ENCODE measurements at places on chromosomes 2 and 18. TPM values are rescaled to one million over a fixed set of nuclear protein-coding genes. Genes with fewer than 3 reads are reported as not detected.

The IHH gene
- total RNA-seq = 0.41 TPM

The EFEMP1 gene
- 7.3 TPM for total RNA-seq

The RAB17 gene
- total RNA-seq = 0.41 TPM

The ABCG8 gene
- 0.41 TPM for total RNA-seq

The OXER1 gene
- total RNA-seq = not detected

The ALLC gene
- under 0.01 TPM for total RNA-seq

The SERPINB5 gene
- under 0.01 TPM for total RNA-seq

The MDH1B gene
- 4.5 TPM for total RNA-seq

The GCG gene
- total RNA-seq = 0.41 TPM

The NPHP1 gene
- 7.3 TPM for total RNA-seq

The CCL20 gene
- not detected for total RNA-seq

The ERFE gene
- 0.82 TPM for total RNA-seq

The VAMP8 gene
- total RNA-seq = 0.82 TPM

The REG3G gene
- total RNA-seq = not detected

The VWC2L gene
- total RNA-seq = 4.1 TPM

The CD302 gene
- total RNA-seq = 1.6 TPM

The TRIP12 gene
- total RNA-seq = 168 TPM

The PTGR3 gene
- 16.7 TPM for total RNA-seq

The KCNG3 gene
- 1.2 TPM for total RNA-seq

The HIBCH gene
- total RNA-seq = 11.0 TPM

The MC5R gene
- total RNA-seq = 2.9 TPM

The CD8B2 gene
- under 0.01 TPM for total RNA-seq

The SLC38A11 gene
- 2.4 TPM for total RNA-seq

The SP9 gene
- total RNA-seq = 7.7 TPM

The ABCG5 gene
- total RNA-seq = not detected

The HOXD12 gene
- not detected for total RNA-seq

The NTSR2 gene
- total RNA-seq = 0.82 TPM

The ANKRD29 gene
- total RNA-seq = 2.4 TPM

The ALPG gene
- not detected for total RNA-seq

The SERPINB4 gene
- not detected for total RNA-seq

The COLEC11 gene
- 0.41 TPM for total RNA-seq

The CDH7 gene
- total RNA-seq = 7.3 TPM

The NETO1 gene
- 44.4 TPM for total RNA-seq

The PCBP1 gene
- total RNA-seq = 30.6 TPM

The NEB gene
- total RNA-seq = 0.41 TPM

The ANAPC1 gene
- 56.3 TPM for total RNA-seq

The NT5DC4 gene
- total RNA-seq = not detected

The GYPC gene
- 19.6 TPM for total RNA-seq

The SERPINB11 gene
- not detected for total RNA-seq

The DUSP2 gene
- total RNA-seq = 4.5 TPM

The TMEM182 gene
- 2.0 TPM for total RNA-seq

The FAM98A gene
- 12.2 TPM for total RNA-seq

The G6PC2 gene
- total RNA-seq = not detected

The C2orf81 gene
- 0.41 TPM for total RNA-seq

The C1QL2 gene
- 0.41 TPM for total RNA-seq

The ITGB6 gene
- total RNA-seq = under 0.01 TPM

The ELP2 gene
- 143 TPM for total RNA-seq

The UNC80 gene
- 9.4 TPM for total RNA-seq

The IL1RL1 gene
- total RNA-seq = not detected

The ZSWIM2 gene
- 0.41 TPM for total RNA-seq

The HRH4 gene
- total RNA-seq = not detected

The CNGA3 gene
- total RNA-seq = 1.2 TPM

The SP140 gene
- 0.82 TPM for total RNA-seq

The CCBE1 gene
- 32.6 TPM for total RNA-seq

Measured in frontal cortex (tissue), 4 donors.